ENCODE measurements at places on chromosomes 12 and 14.
A peak's percentile ranks its signal among the peaks of the same experiment; 100 is the strongest.

- peak; percentile 3 for DNase-seq
Measured at GRCh38 chr14:22200977-22201605, 387.9 kb downstream of the DAD1 start.

- DNase-seq = no peak
Measured at GRCh38 chr12:95733141-95733825, 57.3 kb downstream of the NTN4 start.

DNA sequence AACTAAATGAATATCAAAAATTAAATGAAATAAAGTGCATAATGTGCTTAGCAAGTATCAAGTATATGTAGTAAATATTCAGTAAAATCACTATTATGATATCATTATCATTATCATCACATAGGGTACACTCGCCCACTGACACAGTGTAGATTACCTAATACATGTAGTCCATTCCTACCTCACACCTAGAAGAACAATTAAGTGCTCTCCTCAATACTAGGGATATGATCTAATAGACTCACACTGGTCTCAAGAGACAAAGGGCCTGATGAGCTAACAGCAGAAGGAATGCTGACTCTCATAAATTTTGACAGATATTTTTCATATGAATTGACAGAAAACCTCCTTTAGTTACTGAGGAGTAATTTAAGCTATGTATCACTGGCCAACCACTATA, 29.1 kb downstream of the FSCB start:
- DNase-seq = no peak

DNA sequence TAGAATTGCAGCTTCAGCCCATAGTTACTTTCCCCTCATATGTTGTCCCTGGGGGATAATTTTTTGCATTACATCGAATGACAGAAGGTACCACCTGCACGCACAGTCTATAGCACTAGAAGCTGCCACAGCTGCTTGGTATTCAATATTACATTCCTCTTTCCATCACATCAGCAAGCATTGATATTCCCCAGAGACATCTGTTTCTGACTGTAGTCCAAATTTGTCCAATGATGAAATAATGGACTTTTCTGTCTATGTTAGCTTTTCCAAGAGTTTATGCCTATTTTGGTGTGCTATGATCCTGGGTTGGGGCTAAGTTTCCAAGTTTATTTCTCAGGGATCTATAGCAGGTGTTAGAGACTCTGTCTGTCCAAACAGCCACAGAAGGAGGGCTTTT, 335.4 kb downstream of the LRIG3 start:
- no peak for DNase-seq

DNA sequence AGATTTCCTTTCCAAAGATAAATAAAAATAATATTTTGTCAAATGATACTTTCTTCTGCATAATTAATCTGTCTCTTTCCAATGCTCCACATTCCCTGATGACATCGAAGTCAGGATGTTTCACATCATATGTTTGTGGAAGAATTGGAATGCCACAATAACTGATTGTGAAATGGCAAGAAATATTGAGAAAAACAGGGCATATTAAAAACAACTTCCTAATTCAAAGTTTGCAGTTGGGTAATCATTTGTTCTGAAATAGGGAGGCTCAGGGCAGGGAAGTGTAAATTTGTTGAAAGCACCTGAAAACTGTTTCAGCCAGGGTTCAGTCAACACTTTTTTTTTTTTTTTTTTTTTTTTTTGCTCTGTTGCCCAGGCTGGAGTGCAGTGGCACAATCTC, 50.7 kb downstream of the BCAT1 start:
- DNase-seq = no peak

- DNase-seq = peak; percentile 78
Measured at GRCh38 chr14:84442521-84442920, 1087.4 kb upstream of the FLRT2 start.

DNA sequence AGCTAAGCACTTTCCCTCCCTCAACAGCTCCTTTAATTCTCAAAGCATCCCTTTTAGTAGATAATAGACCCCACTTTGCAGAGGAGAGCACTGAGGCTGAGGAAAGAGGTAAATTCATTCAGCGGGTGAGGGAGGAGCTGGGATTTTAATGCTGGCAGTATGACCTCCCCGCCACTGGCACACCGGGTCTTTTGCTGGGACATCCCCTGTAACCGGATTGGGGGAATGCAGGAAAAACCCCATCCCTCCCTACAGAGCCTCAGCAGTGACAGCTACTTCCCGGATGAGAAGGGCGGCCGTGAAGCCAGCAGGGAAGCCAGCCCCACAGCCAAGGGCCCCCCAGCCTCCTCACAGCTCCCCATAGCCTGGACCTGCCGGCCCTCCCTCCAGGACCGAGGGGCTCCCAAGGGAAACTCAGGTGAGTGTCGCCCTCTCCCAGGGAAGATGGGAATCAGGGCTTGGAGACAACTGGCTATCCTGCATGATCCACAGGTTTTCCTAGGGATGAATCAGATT, 12.1 kb downstream of the ZBTB39 start:
- DNase-seq = no peak

- no peak for DNase-seq
Measured at GRCh38 chr12:97127061-97127460, 220.0 kb downstream of the NEDD1 start.

DNA sequence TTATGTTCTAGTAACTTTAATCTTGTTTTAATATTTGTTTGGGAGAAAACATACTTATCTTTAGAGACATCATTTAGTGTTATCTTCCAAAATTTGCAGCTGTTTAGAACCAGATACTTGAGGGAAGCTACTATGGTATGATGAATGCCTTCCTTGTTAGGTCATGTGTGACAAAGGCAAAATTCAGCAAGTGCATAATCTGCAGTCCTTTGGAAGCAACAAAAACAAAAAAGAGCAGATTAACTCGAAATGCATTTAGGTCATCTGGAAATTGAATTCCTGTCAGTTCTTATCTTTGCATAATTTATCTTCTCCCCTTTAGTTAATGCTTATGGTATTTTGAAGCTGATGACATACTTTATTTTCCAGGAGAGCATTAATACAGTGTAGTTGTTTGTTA, 3.5 kb downstream of the FBXO34 start:
- DNase-seq = no peak

GRCh38 chr12:76445462-76445861, 97.2 kb upstream of the BBS10 start:
- DNase-seq = no peak

- DNase-seq = no peak
Measured at GRCh38 chr14:101069228-101069549, 165.7 kb upstream of the RTL1 start.

- no peak for DNase-seq
Measured at GRCh38 chr14:41666301-41666700, 59.6 kb downstream of the LRFN5 start.

GRCh38 chr14:23113431-23114119, 5.5 kb downstream of the CEBPE start:
- no peak for DNase-seq

GRCh38 chr14:76292561-76292960, 83.4 kb upstream of the ESRRB start:
- no peak for DNase-seq

DNA sequence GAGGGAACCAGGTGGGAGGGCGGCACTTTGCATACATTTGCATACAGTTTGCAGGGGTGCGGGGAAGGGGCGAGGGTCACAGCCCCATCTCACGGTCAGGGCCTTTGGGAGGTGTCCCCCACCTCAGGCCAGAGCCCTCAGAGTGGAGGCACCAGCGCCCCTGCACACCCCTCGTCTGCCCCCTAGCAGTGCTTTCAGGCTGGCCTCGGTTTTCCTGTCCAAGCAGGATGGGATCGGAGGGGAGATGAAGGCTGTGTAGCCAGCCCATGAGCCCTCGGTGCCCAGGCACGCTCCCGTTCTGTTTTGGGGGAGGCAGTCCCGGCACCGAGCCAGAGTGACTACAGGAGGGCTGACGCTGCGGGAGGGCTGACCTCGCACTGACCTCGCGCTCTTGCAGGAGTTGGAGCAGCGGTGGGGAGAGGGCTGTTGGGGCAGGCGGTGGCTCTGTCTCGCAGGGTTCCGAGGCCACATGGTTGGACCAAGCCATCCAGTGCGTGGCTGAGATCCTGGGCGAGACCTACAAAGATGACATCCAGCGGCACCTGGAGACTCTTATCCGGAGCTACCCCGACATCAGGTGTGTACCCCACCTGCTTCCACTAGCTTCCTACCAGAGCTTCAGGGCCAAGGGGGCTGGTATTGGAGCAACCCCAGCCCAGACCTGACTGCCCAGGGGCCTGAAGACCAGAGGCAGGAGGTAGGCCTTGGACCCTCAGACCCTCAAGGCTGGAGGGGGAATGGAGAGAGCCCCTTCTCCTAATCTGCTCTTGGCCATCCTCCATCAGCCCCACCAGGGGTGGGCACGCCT, 13.6 kb downstream of the EXOC3L4 start:
- DNase-seq = no peak

GRCh38 chr14:98888927-98889835, 382.8 kb downstream of the BCL11B start:
- DNase-seq = no peak

GRCh38 chr12:25107920-25108319, 87.0 kb downstream of the DNAI7 start:
- no peak for DNase-seq

- DNase-seq = no peak
Measured at GRCh38 chr12:13030541-13031291, 13.5 kb upstream of the FAM234B start.

- DNase-seq = no peak
Measured at GRCh38 chr14:65703521-65703920, 291.0 kb downstream of the FUT8 start.

DNA sequence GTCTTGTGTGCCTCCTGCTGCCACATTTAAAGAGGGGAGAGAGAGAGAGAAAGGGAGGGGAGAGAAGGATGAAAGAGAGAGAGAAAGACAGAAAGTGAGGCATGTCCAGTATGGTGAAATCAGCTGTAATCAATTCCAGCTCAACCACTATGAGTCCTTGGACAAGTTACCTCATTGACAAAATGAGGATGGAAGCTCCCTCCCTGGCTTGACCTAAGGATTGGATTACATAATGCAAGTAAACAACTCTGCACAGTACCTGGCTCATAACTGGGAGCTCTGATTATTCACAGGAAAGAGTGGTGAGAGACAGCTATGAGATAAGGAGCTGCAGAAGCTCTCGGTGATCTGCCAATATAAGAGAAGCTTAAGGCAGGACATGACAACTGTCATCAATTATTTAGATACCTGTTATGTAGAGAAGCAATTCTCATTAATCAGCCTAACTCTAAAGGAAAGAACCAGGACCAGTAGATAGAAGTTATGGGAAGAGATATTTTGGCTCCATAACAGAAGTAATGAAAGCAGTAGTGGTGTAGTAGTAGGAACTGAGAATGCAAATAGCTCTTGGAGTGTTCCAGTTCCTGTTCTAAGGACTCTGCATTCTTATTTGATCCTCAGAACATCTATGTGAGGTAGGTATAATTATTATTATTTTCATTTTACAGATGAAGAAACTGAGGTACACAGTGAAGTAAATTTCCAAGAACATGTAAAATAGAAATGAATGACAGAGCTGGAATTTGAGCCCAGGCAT, 791.6 kb downstream of the DIO2 start:
- no peak for DNase-seq

- DNase-seq = no peak
Measured at GRCh38 chr12:65881348-65881961, 57.2 kb downstream of the HMGA2 start.

DNA sequence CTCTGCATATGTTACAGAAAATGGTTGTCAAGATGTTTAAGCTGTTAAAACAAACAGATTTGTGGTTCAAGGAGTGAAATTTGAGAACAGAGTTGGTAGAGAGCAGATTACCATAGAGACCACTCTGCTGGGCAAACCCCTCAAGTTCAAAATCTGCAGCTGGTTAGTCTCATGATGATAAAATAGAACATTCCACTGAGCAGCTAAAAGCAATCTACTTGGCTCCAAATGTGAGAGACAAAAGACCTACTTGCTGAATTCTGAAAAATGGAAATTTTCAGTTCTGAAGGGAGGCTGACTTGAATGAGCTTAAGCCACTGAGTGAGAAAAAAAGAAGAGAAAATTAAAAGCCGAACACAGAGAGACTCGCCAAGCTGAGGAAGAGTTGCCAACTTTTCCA, 519.3 kb downstream of the NOVA1 start:
- DNase-seq = peak; percentile 54

- peak; percentile 59 for DNase-seq
Measured at GRCh38 chr12:53159195-53159839, 21.2 kb upstream of the ZNF740 start.

DNA sequence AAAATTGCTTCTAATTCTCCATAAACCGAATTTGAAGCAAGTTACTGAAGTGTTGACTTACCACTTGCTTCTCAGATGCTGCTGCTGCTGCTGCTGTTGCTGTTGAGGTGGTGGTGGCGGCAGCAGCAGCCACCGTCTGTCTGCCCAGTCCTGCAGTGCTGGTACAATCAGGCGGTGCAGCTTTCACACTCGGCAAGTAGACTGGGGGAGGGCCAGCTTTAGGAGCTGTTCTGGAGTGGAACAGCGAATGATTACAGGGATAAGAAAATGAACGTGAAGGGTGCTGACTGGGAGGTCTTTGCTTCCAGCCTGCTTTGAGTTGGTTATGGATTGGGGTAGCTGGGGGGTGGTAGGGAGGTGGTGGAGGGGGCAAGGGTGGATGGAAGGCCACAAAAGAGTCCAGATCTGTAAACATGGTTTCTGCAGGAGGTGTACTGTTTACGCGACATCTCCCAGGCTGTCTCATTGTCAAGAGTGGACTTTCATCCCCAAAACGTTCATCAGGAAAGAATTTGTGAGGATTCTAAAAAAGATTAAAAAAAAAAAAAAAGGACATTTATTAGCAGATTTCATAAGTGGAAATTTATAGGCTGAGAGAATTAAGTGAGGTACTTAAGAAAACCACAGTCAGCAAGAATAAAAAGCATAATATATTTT, 38.8 kb downstream of the UBR7 start:
- no peak for DNase-seq

DNA sequence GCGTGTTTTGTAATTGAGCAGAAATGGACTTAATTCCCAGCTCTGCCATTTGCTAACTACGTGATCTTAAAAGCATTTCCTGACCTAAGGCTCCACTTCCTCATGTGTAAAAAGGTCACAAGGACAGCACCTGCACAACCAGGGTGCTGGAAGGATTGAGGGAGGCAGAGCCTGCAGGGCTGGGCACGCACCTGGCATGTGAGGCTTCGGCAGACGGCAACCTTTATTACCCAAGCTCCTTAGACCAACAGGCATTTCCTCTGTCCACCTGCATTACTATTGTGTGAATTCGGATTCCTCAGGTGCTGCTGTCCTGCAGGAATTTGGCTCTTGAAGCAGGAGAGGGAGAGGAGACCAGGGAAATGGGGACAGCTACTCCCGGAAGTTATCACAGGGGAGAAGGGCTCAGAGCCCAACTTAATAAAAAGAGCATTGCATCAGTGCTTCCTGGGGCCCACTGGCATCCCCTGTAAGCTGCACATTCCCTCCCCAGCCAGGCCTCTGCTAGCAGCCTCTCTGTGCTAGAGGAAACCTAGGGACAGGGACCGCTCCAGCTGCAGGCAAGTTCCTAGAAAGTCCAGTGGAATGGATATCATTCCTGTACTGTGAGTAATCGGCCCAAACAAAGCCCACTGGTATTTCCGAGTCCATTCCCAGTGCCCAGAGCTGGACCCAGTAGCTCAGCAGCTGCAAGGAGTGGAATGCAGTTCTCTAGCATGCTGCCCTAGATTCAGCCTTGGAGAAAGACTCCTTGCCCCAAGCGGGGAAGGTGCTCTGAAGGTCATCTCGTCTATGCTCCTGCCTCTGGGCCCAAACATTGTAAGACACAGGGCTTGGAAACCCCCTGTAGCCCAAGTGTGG, 157.1 kb upstream of the CCND2 start:
- no peak for DNase-seq

GRCh38 chr12:76621582-76622024, 62.0 kb upstream of the OSBPL8 start:
- DNase-seq = peak; percentile 89

- DNase-seq = no peak
Measured at GRCh38 chr12:904010-904414, 45.5 kb downstream of the RAD52 start.

GRCh38 chr12:45887544-45887943, 102.8 kb downstream of the SCAF11 start:
- DNase-seq = no peak

Measured in NCI-H748 treated with DMSO at 0.1 percent for 48 hours (cell line).